G401 (cell line): ENCODE measurements at places on chromosomes 4 and X. TPM values are rescaled to one million over a fixed set of nuclear protein-coding genes. Genes with fewer than 3 reads are reported as not detected.

DNA sequence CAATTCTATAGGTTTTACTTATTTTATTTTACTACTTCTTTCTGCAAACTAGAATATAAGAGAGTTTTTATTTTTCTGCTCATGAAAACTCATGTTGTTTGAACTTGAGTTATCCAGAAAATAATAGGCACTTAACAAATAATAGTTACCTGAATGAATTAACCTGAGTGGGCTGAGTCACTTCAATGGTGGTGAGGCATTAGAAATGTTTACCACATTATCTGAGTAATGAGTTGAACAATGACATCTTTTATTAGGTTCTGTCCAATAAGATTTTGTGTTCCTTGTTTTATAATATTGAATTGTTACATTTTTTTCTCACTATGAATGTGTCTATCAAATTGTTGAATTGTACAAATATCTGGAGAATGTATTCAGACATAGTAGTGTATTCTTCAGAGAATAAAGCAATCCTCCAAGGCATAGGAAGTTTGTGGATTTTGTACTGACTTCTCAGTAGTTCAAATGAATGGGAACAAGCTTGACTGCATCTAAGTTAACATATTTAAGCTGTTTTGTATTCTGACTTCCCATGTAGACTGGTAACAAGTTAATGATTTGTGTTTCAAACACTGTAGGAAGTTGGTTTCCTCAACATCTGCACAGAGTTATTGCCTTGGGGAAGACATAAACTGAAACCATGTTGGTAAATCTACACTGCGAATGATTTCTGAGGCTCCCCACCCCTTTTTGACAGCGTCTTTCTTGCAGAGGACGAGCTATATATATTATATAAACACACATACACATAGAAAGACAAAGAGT lies 1808.9 kb upstream of the TENM3 start:
- no peak for DNase-seq

GRCh38 chrX:10855845-10856244 lies 235.5 kb upstream of the MID1 start:
- no peak for DNase-seq

DNA sequence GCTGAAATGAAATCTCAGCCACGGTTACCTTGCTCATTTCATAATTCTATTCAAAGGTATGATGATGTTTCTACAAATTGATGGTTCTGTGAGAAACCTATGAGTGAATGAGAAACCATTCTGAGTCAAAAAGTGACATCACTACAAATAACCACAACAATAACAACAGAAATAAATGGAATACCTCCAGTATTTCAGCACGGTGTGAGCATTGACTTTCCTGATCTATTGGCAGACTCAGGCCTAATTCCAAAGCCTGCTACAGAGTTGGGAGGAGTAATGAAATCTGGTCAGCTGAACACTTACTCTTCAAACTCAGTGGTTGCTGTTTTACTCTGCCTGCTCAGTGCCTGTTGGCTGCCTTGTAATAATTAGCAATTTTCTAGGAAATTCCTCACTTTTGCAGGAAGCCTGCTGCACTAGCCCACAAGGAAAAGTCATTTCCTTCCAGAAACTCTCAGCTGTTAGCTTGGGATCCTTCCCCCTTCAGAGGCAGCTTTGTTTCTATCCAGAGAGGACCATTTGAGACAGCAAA lies 18.8 kb upstream of the SYNPO2 start:
- DNase-seq = no peak

DNA sequence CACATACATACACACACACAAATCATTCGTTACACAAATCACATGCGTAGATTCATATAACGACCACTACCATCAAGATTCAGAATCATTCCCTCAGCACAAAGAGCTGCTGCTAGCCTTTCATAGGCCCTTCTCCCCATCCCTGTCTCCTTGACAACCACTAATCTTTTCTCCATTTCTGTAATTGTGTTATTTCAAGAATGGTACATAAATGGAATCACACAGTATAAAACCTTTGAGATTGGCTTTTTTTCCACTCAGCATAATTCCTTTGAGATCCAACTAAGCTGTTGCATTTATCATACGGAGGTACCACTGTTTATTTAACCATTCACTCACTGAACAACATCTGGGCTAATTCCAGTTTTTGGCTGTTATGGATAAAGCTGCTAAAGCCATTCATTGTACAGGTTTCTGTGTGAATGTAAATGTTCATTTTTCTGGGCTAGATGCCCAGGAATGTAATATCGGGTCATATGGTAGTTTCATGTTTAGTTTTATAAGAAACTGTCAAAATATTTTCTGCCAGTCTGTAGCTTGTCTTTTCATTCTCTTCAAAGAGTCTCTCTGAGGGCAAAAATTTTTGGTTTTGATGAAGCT lies 64.1 kb downstream of the USP11 start:
- DNase-seq = no peak

DNA sequence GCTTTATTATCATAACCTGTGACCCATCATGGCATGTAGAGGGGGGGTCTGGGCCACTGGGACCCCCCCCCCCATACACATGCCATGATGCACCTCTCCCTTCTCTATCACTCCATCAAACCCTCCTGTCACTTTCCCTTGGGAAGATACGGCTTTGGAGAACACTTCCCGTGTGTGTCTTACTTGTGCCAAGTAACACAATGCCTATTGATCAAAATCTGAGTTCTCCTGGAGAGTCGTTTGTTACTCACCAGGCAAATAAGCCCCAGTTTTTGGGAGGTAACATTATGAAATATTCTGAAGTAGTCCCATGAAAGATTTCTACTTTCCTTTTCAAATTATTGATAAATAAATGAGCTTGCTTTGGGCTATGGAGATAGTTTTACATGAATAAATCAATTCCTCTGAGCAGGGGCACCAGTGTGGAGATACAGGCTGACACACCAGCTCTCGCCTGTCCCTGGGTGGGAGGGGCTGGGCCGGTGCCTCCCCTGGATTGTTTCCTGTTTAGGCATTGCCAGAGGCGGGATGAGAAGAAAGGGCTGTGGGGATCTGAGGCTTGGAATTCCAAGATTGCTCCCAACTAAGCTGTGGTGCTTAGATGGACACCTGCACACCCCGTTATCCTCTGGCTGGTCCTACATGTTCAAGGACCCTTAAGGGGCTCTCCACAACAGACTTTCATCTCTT lies 63.2 kb upstream of the WWC2 start:
- DNase-seq = no peak

DNA sequence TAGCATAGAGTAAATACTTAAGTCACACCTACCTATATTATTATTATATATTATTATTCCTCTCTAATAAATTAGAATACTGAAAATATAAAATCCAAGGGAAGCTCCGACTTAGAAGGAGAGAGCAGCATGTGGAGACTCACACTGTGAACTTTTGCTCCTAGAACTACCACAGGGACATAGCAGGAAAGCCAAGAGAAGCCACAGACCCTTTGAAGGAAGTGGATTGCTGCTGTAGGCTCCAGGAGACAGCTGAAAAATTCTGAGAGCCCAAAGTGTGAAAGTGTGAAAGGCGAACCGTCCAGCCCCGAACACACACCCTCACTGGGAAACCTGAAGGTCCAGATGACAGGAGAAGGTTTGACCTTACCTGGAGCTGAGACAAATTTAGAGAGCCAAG lies 177.0 kb downstream of the FAM13A start:
- DNase-seq = no peak

- no peak for DNase-seq
These were observed 147.6 kb upstream of the ATP6AP2 start for GRCh38 chrX:40433160-40433559.

- no peak for DNase-seq
These were observed 225.6 kb downstream of the FBXW7 start for GRCh38 chr4:152310257-152310656.

- DNase-seq = peak; percentile 12
These were observed 663 bp downstream of the CXorf38 start for GRCh38 chrX:40646489-40647306.

DNA sequence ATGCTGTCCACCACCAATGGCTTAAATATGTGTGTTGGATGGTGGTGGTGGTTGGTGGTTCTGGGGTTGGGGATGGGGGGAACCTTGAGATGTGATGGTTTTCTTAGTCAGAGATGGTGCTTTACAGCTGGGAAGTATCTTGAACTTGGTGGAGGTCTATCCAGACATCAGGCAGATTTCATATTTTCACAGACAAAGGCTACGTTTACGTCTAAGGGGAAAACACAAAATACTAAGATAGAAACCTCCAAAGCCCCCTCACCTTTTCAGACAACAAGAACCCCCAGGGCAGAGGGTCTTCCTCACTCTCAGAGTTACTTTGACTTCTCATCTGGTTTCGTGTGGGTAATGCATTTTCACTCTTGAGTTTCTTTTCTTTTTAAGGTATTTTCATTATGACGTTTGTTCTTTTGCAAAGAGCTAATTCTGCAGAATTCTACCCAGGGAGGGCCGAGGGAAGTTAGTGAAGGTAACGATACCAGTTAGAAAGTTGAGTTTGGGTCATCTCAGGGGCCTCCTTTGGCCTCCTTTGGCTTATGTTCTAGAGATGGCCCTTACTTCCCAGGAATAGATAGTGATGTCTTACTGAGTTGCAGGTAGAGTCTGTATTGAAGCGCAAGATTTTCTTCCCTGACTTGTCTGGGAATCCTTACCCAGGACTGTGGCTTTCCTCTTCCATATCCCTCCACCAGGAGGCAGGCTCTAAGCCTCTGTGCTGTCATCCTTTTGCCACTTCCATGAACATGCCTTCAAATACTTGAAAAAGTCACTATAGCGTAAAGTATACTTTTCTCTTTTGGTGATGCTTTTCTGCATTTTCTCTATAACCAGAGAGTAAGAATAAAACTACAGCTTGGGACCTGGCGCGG lies 31.9 kb downstream of the RHOH start:
- DNase-seq = peak; percentile 11

GRCh38 chrX:9396930-9397329 lies 67.9 kb upstream of the TBL1X start:
- no peak for DNase-seq

GRCh38 chrX:3811331-3812311 lies 98.2 kb upstream of the PRKX start:
- DNase-seq = peak; percentile 63

- no peak for DNase-seq
These were observed 1199.1 kb downstream of the ADGRL3 start for GRCh38 chr4:62399242-62399641.

GRCh38 chrX:23694606-23695005 lies 27.3 kb downstream of the PRDX4 start:
- DNase-seq = peak; percentile 44

DNA sequence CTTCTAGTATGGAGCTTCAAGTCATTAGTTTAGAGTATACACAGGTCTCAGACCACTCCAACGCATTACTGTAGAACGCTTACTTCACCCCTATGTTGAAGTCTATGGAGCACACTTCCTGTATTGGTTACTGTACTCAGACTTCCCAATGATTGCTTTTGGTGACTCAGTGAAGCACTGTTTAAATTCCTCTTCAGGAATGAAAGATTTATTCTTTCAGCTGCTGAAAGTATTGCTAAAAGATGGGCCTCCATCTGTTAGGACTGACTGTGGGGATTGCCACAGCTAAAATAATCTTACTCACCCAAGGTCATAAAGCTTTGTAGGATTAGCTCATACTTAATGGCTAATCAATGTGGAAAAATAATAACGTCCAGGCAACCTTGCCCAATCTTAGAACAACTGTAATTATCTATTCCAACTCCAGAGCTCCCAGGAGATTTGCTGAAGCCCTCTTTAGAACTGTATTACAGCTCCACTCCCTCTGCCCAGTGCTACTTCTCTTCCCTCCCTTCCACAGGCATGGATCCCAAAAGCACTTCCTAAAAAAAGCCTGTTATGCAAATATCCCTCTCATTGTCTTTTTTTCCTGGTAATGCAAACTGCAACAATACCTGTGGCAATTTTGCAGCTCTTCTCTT lies 281.9 kb upstream of the HS3ST1 start:
- no peak for DNase-seq

DNA sequence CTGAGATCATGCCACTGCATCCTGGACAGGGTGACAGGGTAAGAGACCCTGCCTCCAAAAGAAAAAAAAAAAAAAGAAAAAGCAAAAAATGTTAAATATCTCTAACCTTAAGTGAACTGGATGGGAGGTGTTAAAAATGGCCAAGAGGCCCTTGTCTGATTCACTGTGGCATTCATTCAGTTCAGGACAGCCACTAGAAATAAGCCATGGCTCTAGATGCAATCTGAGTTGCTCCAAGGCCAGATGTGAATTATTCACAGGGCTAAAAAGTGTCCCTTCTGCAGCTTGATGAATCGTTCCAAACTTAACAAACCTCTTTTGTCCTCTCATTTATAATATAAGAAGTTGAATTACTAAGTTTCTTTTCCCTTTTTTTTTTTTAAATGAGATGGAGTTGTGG lies 63.7 kb upstream of the FBXW7 start:
- DNase-seq = no peak

DNA sequence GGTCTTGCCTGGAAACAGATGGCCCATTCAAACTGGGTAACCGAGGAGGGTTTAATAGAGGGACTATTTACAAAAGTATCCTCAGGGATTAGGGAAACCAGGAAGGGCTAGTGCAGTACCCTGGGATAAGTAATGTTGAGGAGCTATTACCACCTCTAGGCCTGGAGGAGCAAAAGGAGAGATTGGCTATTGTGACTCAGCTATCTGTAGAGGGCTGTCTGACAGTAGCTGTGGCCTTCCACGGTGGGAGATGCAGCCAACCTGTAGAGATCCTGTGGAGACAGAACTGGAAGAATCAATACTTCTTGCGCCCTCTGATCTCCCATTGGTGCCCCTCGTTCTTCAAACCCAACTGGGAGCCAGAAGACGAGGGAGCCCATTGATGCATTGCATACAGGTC lies 34.1 kb upstream of the RPS6KA3 start:
- DNase-seq = no peak

Gene SNCA
- total RNA-seq = 112 and 125 TPM in 2 replicates

Gene MAGEB17
- not detected in 2 replicates for total RNA-seq

Gene SHROOM4
- total RNA-seq = 0.10 and 0.12 TPM in 2 replicates

Gene EPGN
- total RNA-seq = not detected in 2 replicates

Gene BTK
- total RNA-seq = not detected in 2 replicates
